Pancreas (tissue), 10 donors: ENCODE measurements at places on chromosomes 11 and 22. TPM values are rescaled to one million over a fixed set of nuclear protein-coding genes. Genes with fewer than 3 reads are reported as not detected.

DNA sequence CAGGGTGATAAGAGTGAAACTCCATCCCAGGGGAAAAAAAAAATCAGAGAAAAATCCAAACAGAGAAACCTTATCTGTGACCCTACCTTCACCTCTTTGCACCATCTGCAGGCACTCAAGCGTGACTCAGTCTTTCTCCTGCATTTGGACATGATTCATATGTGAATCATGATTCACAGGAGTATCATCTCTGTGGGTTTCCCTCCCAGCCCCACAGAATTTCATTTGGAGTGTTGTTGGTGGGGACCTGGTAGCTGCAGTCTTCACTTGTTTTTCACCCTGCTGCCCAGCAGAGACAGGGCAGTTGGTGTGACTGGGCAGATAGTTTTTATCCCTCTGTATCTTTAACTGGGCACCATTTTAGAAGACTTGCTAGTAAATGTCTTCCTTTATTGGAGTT lies 75.7 kb downstream of the DEPDC5 start:
- peak overlapping the region; percentile 57 for H3K27ac ChIP-seq
- peaks cover 5% of the 10 kb centered on the region for H3K4me1 ChIP-seq
- H3K4me3 ChIP-seq, result no peak overlapping the region
- no peaks in the 10 kb centered on the region for H3K36me3 ChIP-seq
- no peaks in the 10 kb centered on the region for H3K27me3 ChIP-seq

GRCh38 chr22:20577549-20577975 lies 70.2 kb downstream of the MED15 start:
- H3K4me1 ChIP-seq, result no peaks in the 10 kb centered on the region
- H3K27me3 ChIP-seq, result no peaks in the 10 kb centered on the region
- H3K36me3 ChIP-seq, result no peaks in the 10 kb centered on the region

GRCh38 chr11:36148701-36149100 lies 140.5 kb downstream of the COMMD9 start:
- no peak overlapping the region for H3K4me3 ChIP-seq
- no peaks in the 10 kb centered on the region for H3K4me1 ChIP-seq
- H3K27ac ChIP-seq, result no peak overlapping the region
- no peaks in the 10 kb centered on the region for H3K36me3 ChIP-seq

DNA sequence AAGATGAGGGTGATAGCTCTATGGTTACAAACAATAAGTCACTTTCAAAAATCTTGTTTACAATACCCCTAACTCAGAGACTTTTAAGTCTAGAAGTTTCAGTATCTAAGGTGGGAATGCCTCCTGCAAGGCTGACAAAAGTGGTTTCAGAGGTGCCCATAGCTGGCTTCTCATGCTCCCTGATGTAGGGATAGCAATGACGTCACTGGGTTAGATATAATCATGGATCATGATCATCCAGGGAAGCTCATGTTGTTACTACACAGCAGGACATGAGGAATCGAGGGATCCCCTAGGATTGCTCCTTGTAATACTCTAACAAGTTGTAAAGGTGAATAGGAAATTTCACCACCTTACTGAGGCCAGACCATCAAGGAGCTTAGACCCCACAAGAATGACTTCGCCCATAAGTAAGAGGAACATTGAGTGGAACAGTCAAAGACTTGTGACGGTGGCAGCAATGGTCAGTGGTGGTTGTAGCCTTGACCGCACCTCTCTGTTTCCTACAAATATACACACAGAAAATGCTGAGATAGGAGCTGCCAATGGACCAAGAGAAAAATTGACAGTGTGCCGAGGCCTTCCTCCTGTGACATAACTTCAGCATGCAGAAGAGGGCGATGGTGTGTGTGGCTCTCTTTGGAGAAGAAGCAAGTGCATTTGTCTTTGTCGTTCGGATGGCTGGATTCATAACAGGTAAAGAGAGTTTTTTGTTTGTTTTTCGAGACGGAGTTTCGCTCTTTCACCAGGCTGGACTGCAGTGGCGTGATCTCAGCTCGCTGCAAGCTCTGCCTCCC lies 15.6 kb downstream of the APOL4 start:
- DNase-seq, result no peak
- no peaks in the 10 kb centered on the region for H3K36me3 ChIP-seq
- H3K27me3 ChIP-seq, result no peaks in the 10 kb centered on the region
- no peak overlapping the region for H3K4me3 ChIP-seq
- H3K4me1 ChIP-seq, result no peaks in the 10 kb centered on the region

- no peaks in the 10 kb centered on the region for H3K27me3 ChIP-seq
- no peak overlapping the region for H3K4me3 ChIP-seq
- H3K4me1 ChIP-seq, result no peaks in the 10 kb centered on the region
- no peak overlapping the region for H3K27ac ChIP-seq
Measured at GRCh38 chr22:30226192-30226832, 20.2 kb downstream of the LIF start.

- peak; percentile 13 for DNase-seq
- peaks cover 12% of the 10 kb centered on the region for H3K4me1 ChIP-seq
- H3K27ac ChIP-seq, result no peak overlapping the region
- no peaks in the 10 kb centered on the region for H3K27me3 ChIP-seq
- no peak overlapping the region for H3K4me3 ChIP-seq
- no peaks in the 10 kb centered on the region for H3K36me3 ChIP-seq
Measured at GRCh38 chr11:122367809-122368231, 251.8 kb upstream of the BLID start.

DNA sequence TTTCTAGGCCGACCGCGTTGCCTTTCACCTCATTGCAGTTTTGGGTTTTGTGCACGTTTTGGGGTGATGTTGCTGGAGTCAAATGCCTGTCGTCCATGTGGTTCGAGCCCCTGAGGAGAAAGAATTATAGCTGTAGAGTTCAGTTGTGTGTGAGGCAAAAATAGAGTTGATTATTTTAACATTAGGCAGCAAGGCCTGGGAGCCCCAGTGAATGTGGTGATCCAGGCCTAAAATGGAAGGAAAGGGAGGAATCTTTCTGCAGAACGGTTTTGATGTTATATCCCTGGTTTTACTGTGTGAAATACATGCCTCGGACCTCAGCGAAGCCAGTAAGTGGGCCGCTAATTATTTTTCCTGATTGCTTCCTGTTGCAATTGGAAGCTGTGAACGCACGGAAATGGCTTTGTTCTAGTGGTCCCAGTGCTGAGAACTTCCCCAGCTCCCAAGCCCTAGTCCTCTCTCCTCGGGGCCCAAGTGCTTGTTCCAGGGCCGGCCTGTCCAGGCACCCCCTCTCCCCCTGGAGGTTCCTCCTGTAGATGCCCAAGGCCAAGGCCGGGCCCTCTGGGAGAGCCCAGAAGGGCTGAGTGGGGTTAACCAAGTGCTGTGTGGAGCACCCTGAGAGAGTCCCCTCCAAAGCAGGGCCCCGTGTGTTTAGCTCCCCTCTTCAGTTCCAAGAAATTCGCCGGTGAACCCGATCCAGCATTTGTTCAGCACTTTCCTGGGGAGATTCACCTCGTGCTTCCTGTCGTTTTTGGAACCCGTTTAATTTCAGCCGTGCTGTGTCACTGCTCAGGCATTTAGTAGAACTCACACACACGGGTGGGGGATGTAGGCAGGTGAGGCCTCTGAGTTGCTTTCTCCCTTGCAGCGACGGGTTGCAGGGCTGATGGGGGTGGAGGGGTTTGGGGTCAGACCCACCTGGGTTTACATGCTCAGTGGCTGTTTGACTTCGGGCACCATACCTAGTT lies 2.1 kb downstream of the LRP5 start:
- no peak for DNase-seq
- peak overlapping the region; percentile 34 for H3K27ac ChIP-seq
- peak overlapping the region; percentile 67 for H3K4me3 ChIP-seq
- peaks cover 27% of the 10 kb centered on the region for H3K4me1 ChIP-seq

DNA sequence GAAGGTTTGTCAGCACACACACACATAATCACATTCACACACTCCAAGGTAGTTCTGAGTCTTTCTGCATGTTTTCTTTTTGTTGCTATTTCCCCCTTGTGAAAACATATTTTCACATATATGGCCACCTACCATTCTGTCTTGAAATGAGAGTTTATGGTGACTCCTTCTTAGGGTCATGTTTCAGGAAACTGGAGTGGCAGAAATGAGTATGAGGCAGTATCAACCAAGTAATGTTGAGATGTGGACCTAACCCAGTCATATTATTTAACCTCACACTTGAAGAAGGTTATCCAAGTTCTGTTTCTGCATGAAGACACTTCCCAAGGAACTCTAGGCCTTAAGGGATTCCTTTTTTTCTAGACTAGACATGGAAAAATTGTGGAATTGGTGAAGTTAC lies 481.4 kb downstream of the ETS1 start:
- no peak overlapping the region for H3K4me3 ChIP-seq
- no peaks in the 10 kb centered on the region for H3K27me3 ChIP-seq
- H3K36me3 ChIP-seq, result no peaks in the 10 kb centered on the region
- H3K27ac ChIP-seq, result no peak overlapping the region
- no peaks in the 10 kb centered on the region for H3K4me1 ChIP-seq

DNA sequence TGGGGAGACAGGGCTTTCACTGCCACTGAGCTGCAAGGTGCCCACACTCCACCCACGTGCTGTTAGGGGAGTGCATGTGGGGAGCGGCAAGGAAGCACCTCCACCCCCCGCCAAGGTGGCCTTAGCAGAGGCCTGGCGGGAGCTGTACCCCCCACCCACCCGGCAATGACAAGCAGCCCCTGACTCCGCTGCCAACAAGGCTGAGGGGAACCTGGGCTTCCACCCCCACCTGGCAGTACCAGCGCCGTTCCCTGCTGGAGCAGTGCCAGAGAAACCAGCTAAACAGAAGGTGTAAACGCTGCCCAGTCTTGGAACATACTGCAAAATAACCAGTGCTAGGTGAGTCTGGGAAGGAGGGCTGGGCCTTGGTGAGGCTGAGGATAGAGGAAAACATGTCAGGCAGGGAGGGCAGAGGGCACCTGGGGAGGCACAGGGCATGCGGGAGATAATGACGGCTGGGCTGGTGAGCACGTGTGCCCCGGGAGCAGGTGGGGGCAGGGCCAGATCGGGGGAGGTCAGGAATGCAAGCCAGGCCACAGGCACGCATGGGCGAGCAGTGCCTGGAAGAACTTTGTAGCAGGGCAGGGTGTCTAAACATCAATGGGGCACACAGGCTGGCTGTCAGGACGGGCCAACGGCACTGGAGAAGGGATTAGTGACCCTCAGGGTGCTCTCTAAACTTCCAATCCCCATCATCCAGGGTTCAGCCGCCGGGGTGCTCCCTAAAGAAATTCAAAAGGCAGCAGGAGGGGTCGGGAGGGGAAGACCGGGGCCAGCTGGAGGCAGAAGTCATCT lies 6.6 kb downstream of the CERK start:
- no peaks in the 10 kb centered on the region for H3K27me3 ChIP-seq
- peak; percentile 96 for DNase-seq
- H3K27ac ChIP-seq, result peak overlapping the region; percentile 75
- H3K4me3 ChIP-seq, result no peak overlapping the region

- H3K36me3 ChIP-seq, result no peaks in the 10 kb centered on the region
- H3K27ac ChIP-seq, result no peak overlapping the region
- no peak overlapping the region for H3K4me3 ChIP-seq
- DNase-seq, result no peak
- H3K27me3 ChIP-seq, result no peaks in the 10 kb centered on the region
Measured at GRCh38 chr11:127493330-127494022, 492.9 kb upstream of the KIRREL3 start.

DNA sequence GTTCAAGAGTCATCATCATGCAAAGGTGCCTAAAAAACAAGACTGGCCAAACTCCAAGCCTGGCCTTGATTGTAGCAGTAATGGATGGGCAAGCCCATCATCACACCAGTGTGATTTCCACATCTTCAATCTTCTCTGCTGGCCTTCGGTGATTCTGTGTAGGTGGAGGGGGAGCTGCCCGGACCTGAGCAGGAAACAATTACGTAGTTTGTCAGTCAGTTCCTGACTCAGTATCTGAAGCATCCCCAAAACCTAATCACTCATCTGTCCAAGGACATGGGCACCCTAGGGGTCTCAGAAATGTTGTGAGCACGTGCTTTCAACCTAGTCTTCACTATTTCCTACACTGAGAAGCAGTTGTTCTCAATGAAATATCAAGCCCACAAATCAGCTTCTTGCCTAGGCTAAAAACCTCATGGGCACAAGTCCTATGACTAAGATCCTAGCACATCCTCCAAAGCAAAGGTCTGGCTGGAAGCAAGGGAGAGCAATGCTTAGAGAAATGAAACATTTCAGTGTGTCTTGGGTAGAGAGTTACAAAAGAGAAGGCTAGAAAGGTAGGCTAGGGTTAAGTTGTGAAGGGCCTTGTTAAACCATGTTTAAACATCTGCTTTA lies 24.6 kb downstream of the ATG16L2 start:
- no peak overlapping the region for H3K4me3 ChIP-seq
- no peaks in the 10 kb centered on the region for H3K4me1 ChIP-seq
- DNase-seq, result no peak
- no peaks in the 10 kb centered on the region for H3K27me3 ChIP-seq

- no peak for DNase-seq
- no peak overlapping the region for H3K27ac ChIP-seq
- H3K4me3 ChIP-seq, result no peak overlapping the region
- H3K4me1 ChIP-seq, result peaks cover 5% of the 10 kb centered on the region
- H3K36me3 ChIP-seq, result no peaks in the 10 kb centered on the region
Measured at GRCh38 chr11:94781837-94782236, 13.7 kb downstream of the AMOTL1 start.

DNA sequence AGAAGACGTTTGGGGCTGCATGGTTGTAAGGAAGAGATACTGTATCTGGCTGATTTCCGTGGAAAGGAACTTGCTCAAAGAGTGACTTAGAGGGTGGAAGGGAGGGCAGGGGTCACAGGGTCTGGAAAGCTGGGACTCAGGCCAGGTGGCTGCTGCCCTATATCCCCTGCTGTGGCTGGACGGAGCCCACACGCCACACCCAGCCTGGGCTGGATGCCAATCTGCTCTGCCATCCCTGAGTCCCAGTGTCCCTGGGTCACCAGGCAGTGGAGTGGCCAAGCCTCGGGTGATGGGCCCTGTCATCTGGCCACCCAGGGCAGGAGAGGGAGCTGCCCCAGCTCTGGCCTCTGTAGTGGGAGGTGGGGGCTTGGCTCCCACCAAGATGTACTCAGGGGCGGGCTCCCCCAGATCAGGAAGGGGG lies 26.5 kb upstream of the KRTAP5-7 start:
- peak; percentile 68 for DNase-seq
- H3K27ac ChIP-seq, result no peak overlapping the region
- no peaks in the 10 kb centered on the region for H3K4me1 ChIP-seq

GRCh38 chr11:62716206-62716605 lies 8.7 kb downstream of the GNG3 start:
- H3K27me3 ChIP-seq, result no peaks in the 10 kb centered on the region
- DNase-seq, result no peak
- H3K4me1 ChIP-seq, result peaks cover 37% of the 10 kb centered on the region
- H3K27ac ChIP-seq, result no peak overlapping the region

GRCh38 chr22:48265000-48265625 lies 1502.7 kb downstream of the TBC1D22A start:
- no peak for DNase-seq
- no peak overlapping the region for H3K4me3 ChIP-seq
- H3K36me3 ChIP-seq, result no peaks in the 10 kb centered on the region
- peaks cover 5% of the 10 kb centered on the region for H3K27me3 ChIP-seq

GRCh38 chr11:44600839-44601383 lies 35.4 kb downstream of the CD82 start:
- DNase-seq, result no peak
- H3K27ac ChIP-seq, result no peak overlapping the region
- H3K4me3 ChIP-seq, result no peak overlapping the region
- no peaks in the 10 kb centered on the region for H3K27me3 ChIP-seq
- H3K36me3 ChIP-seq, result no peaks in the 10 kb centered on the region

GRCh38 chr22:48643066-48643731 lies 1184.5 kb downstream of the BRD1 start:
- H3K27ac ChIP-seq, result no peak overlapping the region
- DNase-seq, result no peak
- no peaks in the 10 kb centered on the region for H3K4me1 ChIP-seq
- no peaks in the 10 kb centered on the region for H3K27me3 ChIP-seq
- H3K4me3 ChIP-seq, result no peak overlapping the region

Gene B3GAT1
- 0.08 TPM for total RNA-seq

Gene SGSM1
- total RNA-seq, result 1.7 TPM

Gene TRPM5
- 0.88 TPM for total RNA-seq

Gene SLC22A12
- total RNA-seq, result not detected

Gene SLC37A2
- 2.2 TPM for total RNA-seq

Gene APOA4
- not detected for total RNA-seq

Gene CCDC116
- not detected for total RNA-seq

Gene BRSK2
- total RNA-seq, result 44.2 TPM

Gene CHKA
- 31.0 TPM for total RNA-seq

Gene IRAG1
- 2.1 TPM for total RNA-seq
